ENCODE measurements at places on chromosomes 2 and 18.
A peak's percentile ranks its signal among the peaks of the same experiment; 100 is the strongest.

DNA sequence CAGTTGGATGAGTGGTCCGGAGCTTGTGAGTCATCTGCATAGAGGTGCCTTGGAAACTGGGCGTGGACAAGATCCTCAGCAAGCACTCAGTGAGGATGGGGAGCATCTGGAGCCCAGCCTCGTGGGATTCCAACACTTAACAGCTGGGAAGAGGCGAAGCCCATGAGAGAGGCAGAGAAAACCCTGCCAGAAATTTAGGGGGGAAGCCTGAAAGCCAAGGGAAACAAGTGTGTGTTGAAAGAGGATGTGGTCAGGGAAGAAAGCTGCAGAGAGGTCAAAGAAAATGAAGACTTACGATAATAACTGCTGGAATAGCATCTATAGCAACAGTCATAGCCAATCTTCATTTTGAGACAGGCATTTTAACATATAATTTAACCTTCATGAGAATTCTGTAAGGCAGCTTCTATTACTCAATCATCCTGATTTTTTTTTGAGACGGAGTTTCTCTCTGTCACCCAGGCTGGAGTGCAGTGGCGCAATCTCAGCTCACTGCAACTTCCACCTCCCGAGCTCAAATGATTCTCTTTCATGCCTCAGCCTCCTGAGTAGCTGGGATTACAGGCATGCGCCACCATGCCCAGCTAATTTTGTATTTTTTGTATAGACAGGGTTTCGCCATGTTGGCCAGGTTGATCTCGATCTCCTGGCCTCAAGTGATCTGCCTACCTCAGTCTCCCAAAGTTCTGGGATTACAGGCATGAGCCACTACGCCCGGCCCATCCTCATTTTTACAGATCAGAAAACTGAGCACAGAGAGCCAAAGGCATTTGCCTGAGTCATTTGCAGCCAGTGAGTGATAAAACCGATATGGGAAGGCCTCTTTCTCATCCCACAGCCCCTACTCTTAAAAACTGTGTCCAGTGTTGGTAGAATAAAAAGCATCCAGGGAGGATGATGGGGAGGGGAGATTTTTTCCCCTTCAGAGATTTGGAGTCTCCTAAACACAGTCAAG is 214.4 kb upstream of the EPAS1 start:
- DNase-seq: peak; percentile 95

- no peak for DNase-seq
These were observed 34.1 kb downstream of the HDAC4 start for GRCh38 chr2:239366740-239367139.

DNA sequence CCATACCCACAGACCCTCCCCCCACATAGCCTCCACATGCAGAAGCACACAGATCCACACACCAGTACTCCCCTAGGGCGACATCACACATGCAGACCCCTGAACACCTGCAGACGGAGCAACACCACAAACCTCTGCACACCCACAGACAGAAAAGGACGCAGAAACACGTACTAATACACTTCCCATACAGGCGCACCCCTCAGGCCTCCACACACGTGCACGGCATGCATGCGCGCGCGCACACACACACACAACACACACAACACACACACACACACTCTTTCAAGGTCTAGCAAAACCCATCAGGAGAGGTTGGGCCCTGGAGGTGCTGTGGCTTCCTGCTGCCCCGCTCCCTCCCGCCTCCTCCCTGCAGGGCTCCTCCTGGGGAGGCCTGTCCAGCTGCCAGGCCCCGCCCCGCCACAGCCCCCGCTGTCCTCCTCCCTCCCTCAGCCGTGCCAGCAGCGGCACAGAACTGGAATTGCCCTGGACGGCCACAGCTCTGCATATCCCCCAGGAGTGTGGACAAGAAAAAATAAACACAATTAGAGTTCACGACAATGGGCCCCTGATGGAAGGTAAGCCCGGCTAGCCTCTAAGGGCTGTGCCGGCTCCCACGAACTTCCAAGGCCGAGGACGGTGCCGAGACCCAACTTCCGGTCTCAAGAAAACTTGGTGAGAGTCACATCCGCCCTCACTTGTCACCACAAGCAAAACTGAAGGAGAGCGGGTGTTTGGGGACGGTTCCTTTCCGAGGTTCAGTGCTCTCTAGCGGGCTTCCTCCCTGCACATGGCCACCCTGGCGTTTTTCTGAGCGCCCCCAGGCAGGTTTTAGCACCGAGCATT is 6.8 kb downstream of the ZFP36L2 start:
- DNase-seq: peak; percentile 75

- peak; percentile 78 for DNase-seq
These were observed 42.6 kb downstream of the CYRIA start for GRCh38 chr2:16623031-16623430.

GRCh38 chr2:22902180-22902550 is 482.8 kb upstream of the KLHL29 start:
- no peak for DNase-seq

- DNase-seq: peak; percentile 71
These were observed 14.4 kb upstream of the SMIM21 start for GRCh38 chr18:75441896-75442295.

DNA sequence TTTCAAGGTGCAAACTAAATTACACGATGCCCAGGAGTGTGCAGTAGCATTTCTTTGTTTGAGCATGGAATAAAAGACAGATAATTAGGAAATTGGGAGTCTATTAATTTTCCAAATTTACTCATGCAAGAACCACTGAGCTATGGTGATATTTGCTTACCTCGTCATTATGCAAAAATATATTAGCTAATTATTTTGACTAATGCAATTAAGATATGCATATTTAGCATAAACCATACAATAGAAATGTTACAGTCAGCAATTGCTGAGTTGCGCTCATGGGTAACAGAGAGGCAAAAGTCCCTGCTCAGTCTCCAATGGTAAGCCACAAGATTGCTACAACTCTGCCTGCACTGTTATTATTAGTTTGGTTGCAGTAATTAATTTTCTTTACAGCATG is 342.0 kb downstream of the TXNL1 start:
- no peak for DNase-seq

DNA sequence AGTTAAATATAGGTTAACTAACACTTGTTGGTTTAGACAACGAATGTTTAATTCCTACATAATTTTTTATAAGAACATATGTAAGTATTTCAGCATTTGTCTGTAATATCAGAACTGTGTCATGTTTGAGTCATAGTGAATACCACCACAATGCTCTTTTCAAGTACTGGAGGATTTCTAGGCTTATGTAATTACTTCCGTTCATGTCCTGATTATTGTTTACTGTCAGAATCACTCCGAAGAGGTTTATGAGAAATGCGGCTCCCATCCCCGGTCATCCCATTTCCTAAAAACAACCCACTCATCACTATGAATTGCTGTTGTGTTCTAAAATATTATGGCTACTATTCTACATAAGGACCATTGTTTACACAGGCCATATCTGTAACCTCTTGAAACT is 45.1 kb downstream of the CDH19 start:
- peak; percentile 20 for DNase-seq

DNA sequence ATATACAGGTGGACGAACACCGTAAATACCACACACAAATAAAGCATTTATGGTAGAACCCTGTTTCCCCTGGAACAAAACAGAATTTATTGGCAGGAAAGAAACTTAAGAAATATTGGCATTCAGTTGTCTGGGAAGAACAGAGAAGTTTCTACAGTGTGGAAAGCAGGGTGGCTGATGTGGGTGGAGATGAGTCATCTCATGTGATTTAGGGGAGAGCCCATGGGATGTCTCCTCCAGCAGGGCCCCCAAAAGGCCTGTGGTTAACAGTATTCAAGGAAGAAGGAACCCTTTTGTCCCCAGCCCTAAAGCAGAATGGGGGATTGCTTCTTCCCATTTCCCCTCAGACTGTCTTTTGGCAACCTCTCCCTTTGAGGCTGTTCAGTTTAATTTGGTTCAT is 24.2 kb downstream of the SIX3 start:
- no peak for DNase-seq

DNA sequence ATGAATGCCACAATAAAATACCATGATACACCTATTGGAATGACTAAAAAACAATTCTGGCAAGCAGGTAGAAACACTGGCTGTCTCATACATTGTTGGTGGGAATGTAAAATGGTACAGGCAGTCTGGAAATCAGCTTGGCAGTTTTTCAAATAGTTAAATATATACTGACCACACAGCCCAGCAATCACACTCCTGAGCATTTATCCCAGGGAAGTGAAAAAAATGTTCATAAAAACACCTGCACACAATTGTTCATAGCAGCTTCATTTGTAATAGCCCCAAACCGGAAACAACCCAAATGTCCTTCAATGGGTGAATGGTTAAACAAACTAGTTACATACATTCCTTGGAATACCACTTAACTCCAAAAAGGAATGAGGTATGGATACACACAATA is 137.2 kb downstream of the TFCP2L1 start:
- no peak for DNase-seq

GRCh38 chr18:24342347-24342746 is 55.3 kb downstream of the OSBPL1A start:
- DNase-seq: peak; percentile 34

DNA sequence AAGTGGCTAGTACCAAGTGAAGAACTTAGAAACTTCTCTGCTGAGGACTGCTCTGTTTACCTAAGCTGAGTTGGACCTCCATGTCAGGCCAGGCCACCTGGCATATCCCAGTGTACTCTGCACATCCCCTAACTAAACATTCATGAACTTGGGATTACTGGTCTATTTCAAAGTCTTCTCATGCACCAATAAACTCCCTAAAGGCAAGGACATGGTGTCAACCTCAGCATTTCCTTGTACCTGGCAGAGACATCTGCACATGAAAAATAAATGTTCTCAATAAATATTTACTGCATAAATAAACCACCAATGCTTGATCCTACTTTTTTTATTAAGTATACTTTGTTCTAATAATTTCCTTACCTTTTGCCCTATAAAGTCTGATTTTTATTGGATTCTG is 124.8 kb downstream of the LAMA1 start:
- no peak for DNase-seq

- DNase-seq: peak; percentile 97
These were observed 186.8 kb downstream of the TMEM247 start for GRCh38 chr2:46666044-46666679.

GRCh38 chr2:100105678-100106054 is 36.7 kb downstream of the AFF3 start:
- DNase-seq: no peak

- DNase-seq: no peak
These were observed 38.1 kb upstream of the LHCGR start for GRCh38 chr2:48793671-48794070.

DNA sequence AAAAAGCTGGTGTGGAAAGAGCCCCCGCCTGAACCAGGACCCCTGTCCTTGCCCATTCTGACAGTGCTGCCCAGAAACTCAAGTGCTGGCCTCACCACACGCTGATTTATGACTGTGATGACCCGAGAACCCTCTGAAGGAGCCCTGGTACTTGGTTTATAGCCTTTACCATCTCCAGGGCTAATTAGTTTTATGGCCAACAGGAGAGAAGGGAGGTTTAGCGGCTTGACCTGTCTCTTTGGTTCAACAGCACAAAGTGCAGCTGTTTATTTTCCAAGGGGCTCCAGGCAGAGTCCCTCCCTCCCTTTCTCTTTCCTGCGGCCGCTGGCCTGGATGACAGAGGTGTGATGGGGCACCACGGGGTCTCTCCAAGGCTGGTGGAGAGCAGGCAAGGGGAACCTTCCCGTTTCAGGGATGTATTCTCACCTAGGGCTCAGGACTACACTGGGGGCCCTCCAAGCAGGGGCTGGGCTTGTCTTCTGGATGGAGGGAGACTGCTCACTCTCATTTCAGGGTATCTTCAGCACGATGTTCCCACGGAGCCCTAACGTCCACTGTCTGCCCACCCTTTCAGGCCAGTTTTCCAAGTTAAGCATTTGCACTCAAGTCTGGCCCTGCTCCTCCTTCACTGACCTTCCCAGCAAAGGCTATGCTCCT is 174.2 kb upstream of the GLI2 start:
- no peak for DNase-seq

DNA sequence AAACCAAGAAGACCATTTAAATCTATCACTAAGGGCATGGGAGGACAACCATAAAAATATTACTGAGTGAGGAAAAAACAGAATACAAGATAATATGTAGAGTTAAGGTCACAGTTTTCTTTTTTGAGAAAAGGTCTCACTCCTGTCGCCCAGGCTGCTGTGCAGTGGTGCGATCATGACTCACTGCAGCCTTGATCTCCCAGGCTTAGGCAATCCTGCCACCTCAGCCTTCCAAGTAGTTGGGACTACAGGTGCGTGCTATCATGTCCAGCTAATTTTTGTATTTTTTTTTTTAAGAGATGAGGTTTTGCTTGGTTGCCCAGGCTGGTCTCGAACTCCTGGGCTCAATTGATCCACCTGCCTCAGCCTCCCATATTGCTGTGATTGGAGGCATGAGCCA is 24.0 kb downstream of the POLR1A start:
- no peak for DNase-seq

GRCh38 chr2:204012072-204012653 is 75.6 kb downstream of the ICOS start:
- DNase-seq: no peak

GRCh38 chr2:127324635-127325034 is 30.7 kb upstream of the ERCC3 start:
- DNase-seq: peak; percentile 49

GRCh38 chr2:69565431-69565839 is 78.1 kb downstream of the AAK1 start:
- no peak for DNase-seq
